ENCODE measurements at places on chromosomes 1 and 21.

GRCh38 chr1:107590900-107591622 lies 373.9 kb downstream of the VAV3 start:
- H3K27ac ChIP-seq, result no peak overlapping the region
- no peak for DNase-seq
- H3K36me3 ChIP-seq, result peaks cover 9% of the 10 kb centered on the region
- no peak overlapping the region for H3K4me3 ChIP-seq

- H3K27me3 ChIP-seq, result no peaks in the 10 kb centered on the region
- no peak overlapping the region for H3K27ac ChIP-seq
- H3K36me3 ChIP-seq, result no peaks in the 10 kb centered on the region
- no peaks in the 10 kb centered on the region for H3K4me1 ChIP-seq
- DNase-seq, result no peak
These were observed 19.3 kb downstream of the WNT2B start for GRCh38 chr1:112528076-112528475.

DNA sequence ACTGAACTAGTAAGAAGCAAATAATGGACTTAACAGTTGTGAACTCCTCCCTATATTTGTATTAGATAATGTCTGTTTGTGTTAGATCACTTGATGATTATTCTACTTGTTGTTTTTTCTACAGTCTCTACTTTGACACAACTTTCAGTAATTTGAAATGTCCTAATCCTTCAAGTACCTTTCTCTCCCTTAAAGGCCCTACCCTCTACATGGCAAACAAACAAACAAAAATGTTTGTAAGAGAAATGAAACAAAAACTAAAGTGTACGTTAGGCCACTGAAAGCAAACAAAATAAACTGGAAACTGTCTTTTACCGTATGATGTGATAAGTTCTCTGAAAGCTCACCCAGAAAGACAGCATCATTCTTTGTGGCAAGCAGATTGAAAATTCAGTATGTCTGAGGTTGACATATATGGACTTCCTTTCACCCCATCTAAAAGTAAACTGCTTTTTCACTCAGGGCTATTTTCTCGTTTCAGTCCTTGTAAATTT lies 255.9 kb upstream of the SNX7 start:
- H3K27me3 ChIP-seq, result no peaks in the 10 kb centered on the region
- peak overlapping the region; percentile 4 for H3K4me3 ChIP-seq
- H3K4me1 ChIP-seq, result peaks cover 10% of the 10 kb centered on the region

GRCh38 chr1:216330262-216330661 lies 93.0 kb downstream of the USH2A start:
- H3K36me3 ChIP-seq, result no peaks in the 10 kb centered on the region
- no peak overlapping the region for H3K27ac ChIP-seq

Measured in activated CD8-positive, alpha-beta T cell treated with anti-CD3 and anti-CD28 coated beads for 36 hours (primary cell).